Gastrocnemius medialis (tissue), 4 donors: ENCODE measurements at places on chromosomes 13 and 19. TPM values are rescaled to one million over a fixed set of nuclear protein-coding genes. Genes with fewer than 3 reads are reported as not detected.

GRCh38 chr19:43300206-43300605 is 30.9 kb upstream of the PSG9 start:
- DNase-seq, result no peak
- H3K36me3 ChIP-seq, result no peaks in the 10 kb centered on the region
- H3K27me3 ChIP-seq, result no peaks in the 10 kb centered on the region
- no peak overlapping the region for H3K4me3 ChIP-seq
- H3K27ac ChIP-seq, result no peak overlapping the region
- no peaks in the 10 kb centered on the region for H3K4me1 ChIP-seq

DNA sequence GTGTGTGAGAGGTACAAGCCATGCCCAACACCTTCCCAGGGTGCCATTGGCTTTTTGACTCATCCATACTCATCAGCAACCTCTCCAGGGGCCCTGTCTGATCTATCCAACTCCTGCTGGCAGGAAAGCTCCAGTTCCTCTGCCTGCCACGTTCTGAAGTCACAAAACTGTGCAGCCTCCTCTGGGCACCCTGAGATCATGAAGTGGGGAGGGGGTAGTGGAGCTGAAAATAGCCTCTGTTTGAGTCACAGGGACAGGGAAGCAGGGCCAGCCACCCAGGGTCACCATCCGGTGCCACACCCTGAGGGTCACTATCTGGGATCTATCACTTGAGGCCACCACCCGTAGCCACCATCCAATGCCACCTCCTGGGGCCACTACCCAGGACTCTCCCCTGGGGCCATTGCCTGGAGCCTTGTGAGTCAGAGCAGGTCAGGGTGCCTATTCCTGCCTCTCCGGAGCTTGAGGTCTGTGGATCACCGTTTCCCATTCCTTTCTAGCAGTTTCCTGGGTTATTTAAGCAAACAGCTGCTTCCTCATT is 172.1 kb downstream of the NUFIP1 start:
- no peaks in the 10 kb centered on the region for H3K36me3 ChIP-seq
- DNase-seq, result no peak
- H3K4me3 ChIP-seq, result no peak overlapping the region

Gene EDNRB
- total RNA-seq, result 35.1 TPM

Gene KLK3
- not detected for total RNA-seq

DNA sequence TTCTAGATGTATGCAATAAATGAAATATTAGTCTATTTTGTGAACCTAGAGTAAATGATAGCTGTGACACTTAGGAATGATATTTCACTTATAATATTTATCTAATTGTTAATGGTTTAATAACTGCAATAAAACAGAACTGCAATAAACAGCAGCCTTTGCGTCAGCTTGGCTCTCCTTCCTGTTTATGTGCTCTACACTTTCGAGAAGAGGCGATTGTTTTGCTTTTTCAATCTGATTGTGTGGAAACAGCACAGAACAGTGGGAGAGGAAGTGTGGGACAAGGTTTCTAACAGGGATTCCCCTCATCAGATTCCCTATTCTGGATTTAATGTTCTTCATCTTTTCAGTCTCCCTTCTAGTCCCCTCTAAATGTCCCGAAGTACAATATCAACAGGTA is 17.3 kb upstream of the TRPC4 start:
- no peaks in the 10 kb centered on the region for H3K27me3 ChIP-seq
- DNase-seq, result no peak
- H3K36me3 ChIP-seq, result no peaks in the 10 kb centered on the region
- H3K4me3 ChIP-seq, result no peak overlapping the region
- H3K4me1 ChIP-seq, result no peaks in the 10 kb centered on the region
- no peak overlapping the region for H3K27ac ChIP-seq

GRCh38 chr13:87671753-87672605 is 808 bp downstream of the SLITRK5 start:
- DNase-seq, result no peak
- H3K36me3 ChIP-seq, result no peaks in the 10 kb centered on the region
- H3K27me3 ChIP-seq, result peaks cover 60% of the 10 kb centered on the region
- peaks cover 3% of the 10 kb centered on the region for H3K4me1 ChIP-seq
- no peak overlapping the region for H3K27ac ChIP-seq

GRCh38 chr19:42295342-42295741 is 6.6 kb upstream of the PRR19 start:
- H3K4me1 ChIP-seq, result no peaks in the 10 kb centered on the region
- H3K36me3 ChIP-seq, result peaks cover 47% of the 10 kb centered on the region

- no peak overlapping the region for H3K4me3 ChIP-seq
- no peaks in the 10 kb centered on the region for H3K36me3 ChIP-seq
- no peak for DNase-seq
Observed at GRCh38 chr13:77980592-77980991, 62.0 kb upstream of the EDNRB start.

Gene PSG3
- not detected for total RNA-seq

- peak overlapping the region; percentile 31 for H3K27ac ChIP-seq
- H3K27me3 ChIP-seq, result no peaks in the 10 kb centered on the region
- peaks cover 4% of the 10 kb centered on the region for H3K4me1 ChIP-seq
- peak overlapping the region; percentile 79 for H3K4me3 ChIP-seq
- DNase-seq, result no peak
Observed at GRCh38 chr13:51222686-51223559, 725 bp downstream of the FAM124A start.

Gene CRB3
- not detected for total RNA-seq

DNA sequence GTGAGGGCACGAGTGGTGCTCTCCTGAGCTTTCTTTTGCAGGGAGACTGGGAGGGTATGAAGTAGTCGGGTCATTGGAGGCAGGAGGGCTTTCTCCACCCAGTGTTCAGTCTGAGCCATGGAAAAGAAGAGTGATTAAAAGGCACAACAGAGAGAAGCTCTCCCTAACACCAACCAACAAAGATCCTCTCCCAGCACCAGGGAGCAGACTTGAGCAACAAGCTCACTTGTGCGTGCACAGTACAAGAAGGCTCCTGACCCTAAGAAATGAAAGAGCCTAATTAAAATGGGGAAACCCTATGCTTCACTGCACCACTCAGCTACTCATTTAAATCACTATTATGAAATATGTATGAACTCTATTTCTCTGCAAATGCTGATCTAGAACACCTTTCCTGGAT is 276.3 kb upstream of the SOX21 start:
- DNase-seq, result no peak
- H3K27ac ChIP-seq, result no peak overlapping the region
- H3K27me3 ChIP-seq, result no peaks in the 10 kb centered on the region
- H3K36me3 ChIP-seq, result no peaks in the 10 kb centered on the region
- H3K4me3 ChIP-seq, result no peak overlapping the region

Gene KIR2DL3
- total RNA-seq, result not detected

DNA sequence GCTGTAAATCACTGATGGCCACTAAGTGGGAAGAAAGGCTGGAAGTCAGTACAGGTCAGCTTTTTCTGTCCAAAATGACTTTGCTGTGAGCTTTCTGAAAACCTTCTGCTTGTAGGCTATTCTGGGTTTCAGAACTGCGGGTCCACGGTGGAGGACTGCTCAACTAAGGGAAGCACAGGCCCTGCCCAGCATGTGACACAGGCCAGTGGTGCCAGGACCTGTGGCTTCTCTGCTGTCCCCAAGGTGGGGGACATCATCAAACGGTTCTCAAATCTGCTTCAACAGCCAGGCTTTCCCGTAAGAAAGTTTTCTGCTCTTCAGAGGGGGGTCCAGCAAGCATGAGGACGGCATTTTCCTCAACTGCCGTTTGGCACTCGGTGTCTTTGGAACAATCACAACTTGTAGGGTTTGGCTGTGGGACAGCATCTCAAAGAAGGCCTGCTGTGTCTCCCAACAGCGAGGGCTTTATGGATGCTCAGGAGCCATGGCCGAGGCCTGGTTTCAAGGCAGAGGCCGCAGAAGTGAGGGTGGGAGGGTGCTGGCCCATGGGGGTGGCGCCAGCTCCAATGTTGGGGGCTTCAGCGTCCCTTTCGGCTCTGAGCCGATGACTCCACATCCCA is 3.8 kb downstream of the SGTA start:
- peaks cover 78% of the 10 kb centered on the region for H3K4me1 ChIP-seq
- H3K4me3 ChIP-seq, result no peak overlapping the region
- no peaks in the 10 kb centered on the region for H3K27me3 ChIP-seq

Gene ERICH4
- not detected for total RNA-seq

- no peaks in the 10 kb centered on the region for H3K4me1 ChIP-seq
- H3K27ac ChIP-seq, result no peak overlapping the region
- DNase-seq, result no peak
Observed at GRCh38 chr13:63249411-63250187, 1834.0 kb upstream of the PCDH20 start.

- H3K4me3 ChIP-seq, result no peak overlapping the region
- no peaks in the 10 kb centered on the region for H3K4me1 ChIP-seq
- no peaks in the 10 kb centered on the region for H3K27me3 ChIP-seq
- no peak overlapping the region for H3K27ac ChIP-seq
- DNase-seq, result no peak
Observed at GRCh38 chr13:49539313-49539712, 43.6 kb downstream of the PHF11 start.

DNA sequence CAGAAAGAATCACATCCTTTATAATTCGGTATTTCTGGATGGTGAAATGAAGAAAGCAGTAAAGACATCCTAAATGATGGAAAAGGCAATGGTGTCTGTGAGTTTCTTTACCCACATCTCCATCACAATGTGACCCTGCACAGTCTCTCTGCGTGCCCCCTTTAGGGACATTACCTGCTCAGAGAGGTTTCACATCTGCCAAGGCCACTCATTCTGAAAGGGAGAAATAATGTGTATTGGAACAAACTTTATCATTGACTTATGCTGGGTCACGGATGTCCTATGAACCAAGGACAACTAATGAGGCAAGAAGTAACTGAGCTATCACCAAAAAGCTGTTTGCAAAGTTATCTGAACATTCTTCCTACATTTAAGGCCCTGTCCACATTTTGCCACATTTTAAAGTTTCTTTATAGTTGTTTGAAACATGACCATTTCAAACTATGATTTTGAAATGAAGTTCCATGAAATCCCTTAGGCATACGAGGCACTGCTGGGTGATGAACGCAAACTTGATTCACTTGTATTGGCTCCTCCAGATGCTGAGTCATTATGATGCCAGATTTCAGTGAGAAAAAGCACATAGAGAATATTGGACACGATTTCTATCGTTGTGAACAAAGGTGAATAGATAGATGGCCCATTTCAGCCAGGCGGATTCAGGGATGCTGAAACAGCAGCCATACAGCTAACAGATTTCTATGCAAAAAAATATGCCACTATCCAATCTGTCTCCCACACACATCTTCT is 63.5 kb upstream of the HMGB1 start:
- no peak for DNase-seq
- H3K4me1 ChIP-seq, result no peaks in the 10 kb centered on the region
- no peaks in the 10 kb centered on the region for H3K36me3 ChIP-seq
- H3K4me3 ChIP-seq, result no peak overlapping the region
- H3K27me3 ChIP-seq, result no peaks in the 10 kb centered on the region
- no peak overlapping the region for H3K27ac ChIP-seq

DNA sequence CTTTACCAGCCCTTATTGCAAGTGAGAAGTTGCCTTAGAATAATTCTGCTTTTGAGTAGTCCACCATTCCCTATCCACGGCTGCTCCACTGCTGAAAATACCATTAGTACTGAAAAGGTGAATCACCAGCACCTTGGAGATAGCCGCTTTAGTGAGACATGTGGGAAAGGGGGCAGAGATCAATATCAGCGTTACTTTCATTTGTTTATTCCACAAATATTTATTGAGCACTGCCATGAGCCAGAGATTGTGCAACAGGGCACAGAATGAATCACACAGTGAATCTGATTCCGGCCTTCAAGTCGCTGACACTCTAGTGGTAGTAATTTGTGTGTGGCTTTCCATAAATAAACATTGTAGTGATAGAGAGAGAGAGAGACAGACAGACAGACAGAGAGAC is 31.5 kb upstream of the MYO16 start:
- no peaks in the 10 kb centered on the region for H3K27me3 ChIP-seq
- H3K4me1 ChIP-seq, result no peaks in the 10 kb centered on the region
- DNase-seq, result no peak
- no peak overlapping the region for H3K4me3 ChIP-seq
- no peaks in the 10 kb centered on the region for H3K36me3 ChIP-seq

DNA sequence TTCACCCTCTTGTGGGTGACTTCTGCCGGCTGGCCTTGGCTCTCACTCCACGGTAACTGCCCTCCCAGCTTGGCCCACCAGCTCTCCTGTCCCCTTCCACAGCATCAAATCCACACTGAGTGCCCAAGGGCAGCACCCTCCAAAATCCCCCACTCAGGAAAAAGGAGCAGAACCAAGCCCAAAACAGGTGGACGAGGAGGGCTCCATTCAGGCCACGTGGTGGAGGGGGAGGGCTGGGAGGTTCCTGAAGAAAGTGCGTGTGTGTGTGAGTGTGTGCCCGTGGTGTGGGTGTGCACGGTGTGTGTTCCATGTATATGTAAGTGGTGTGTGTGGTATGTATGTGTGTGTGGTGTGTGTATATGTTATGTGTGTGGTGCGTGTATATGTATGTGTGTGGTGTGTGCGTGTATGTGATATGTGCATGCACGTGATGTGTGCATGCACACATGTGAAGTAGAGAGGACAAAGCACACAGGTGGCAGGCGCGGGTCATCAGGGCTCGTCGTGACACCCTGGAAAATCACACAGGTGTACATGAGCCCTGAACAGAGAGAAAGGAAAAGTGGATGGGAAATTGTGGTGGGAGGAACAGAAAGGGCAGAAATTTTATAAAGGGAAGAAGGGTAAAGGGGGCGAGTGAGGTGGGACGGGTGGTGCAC is 76.9 kb downstream of the COL4A1 start:
- H3K36me3 ChIP-seq, result no peaks in the 10 kb centered on the region
- H3K4me1 ChIP-seq, result peaks cover 41% of the 10 kb centered on the region
- no peaks in the 10 kb centered on the region for H3K27me3 ChIP-seq
- no peak overlapping the region for H3K4me3 ChIP-seq
- H3K27ac ChIP-seq, result peak overlapping the region; percentile 12
- no peak for DNase-seq

Gene FCER2
- total RNA-seq, result not detected

Gene ZNF701
- total RNA-seq, result 4.0 TPM

Gene SMIM24
- total RNA-seq, result not detected

Gene FGF21
- not detected for total RNA-seq

Gene SHC2
- total RNA-seq, result 4.3 TPM

Gene PTH2
- not detected for total RNA-seq

GRCh38 chr13:22285867-22286266 is 615.0 kb downstream of the FGF9 start:
- no peak for DNase-seq
- no peaks in the 10 kb centered on the region for H3K36me3 ChIP-seq
- H3K4me1 ChIP-seq, result no peaks in the 10 kb centered on the region

- no peak overlapping the region for H3K27ac ChIP-seq
- H3K4me3 ChIP-seq, result no peak overlapping the region
- no peaks in the 10 kb centered on the region for H3K4me1 ChIP-seq
- no peaks in the 10 kb centered on the region for H3K27me3 ChIP-seq
Observed at GRCh38 chr13:107901996-107902562, 313.3 kb downstream of the LIG4 start.

DNA sequence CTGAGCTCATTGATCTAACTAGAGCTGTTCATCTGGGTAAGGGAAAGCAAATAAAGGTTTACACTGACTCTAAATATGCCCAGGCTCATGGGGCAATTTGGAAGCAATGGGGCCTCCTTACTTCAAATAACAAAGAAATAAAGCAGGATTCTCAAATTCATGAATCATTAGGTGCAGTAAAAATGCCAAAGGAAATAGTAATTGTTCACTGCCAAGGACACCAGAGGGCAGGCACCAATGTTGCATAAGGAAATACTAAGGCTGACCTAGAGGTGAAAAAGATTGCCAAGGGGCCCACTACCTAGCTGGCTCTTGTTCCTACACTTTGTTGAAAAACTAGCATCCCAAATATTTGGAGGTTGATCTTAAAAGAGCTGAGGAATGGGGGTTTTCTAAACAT is 1686.7 kb upstream of the MIR17HG start:
- H3K4me1 ChIP-seq, result no peaks in the 10 kb centered on the region
- no peak overlapping the region for H3K27ac ChIP-seq
- DNase-seq, result no peak
- no peak overlapping the region for H3K4me3 ChIP-seq
